ENCODE measurements at places on chromosomes 11 and 22.

DNA sequence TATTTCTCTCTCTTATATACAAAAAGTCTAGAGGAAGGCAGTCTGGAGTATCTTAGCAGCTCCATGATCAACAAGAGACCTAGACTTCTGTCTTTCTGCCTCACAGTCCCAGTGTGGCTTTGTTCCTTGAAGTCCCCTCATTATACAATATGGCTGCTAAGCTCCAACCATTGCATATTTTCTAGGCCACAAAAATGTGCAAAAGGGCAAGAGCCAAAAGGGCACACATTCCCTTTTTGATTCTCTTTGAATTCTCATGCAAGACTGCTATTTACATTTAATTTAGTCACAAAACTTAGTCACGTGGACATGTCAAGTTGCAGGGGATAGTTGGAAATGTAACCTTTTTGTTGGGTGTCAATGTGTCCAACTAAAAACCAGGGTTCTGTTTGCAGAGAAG, 64.2 kb upstream of the OLFML1 start:
- no peak for DNase-seq

- no peak for DNase-seq
These were observed 252.1 kb downstream of the SBF2 start for GRCh38 chr11:10041748-10042446.

GRCh38 chr22:41198027-41198580, 7.0 kb upstream of the L3MBTL2 start:
- peak; percentile 80 for DNase-seq

DNA sequence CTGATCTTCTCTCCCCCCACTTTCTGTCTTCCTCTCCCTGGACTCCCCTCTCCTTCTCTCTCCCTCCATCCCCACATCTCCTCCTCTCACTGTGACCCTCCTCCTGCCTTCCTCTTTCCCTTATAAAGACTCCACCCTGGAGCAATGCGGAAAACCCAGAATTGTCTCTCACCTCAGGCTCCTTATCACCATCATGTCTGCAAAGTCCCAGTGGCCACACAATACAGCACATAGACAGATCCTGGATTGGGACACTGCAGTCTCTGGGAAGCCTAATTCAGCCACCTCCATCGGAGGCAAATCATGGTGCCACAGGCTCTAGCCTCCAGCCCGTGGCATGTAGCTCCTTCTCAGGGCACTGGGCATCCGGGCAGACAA, 2.7 kb downstream of the RFPL2 start:
- no peak for DNase-seq

- no peak for DNase-seq
These were observed 41.0 kb downstream of the CSF2RB start for GRCh38 chr22:36954251-36955014.

- no peak for DNase-seq
These were observed 1252.2 kb downstream of the JRKL start for GRCh38 chr11:97641988-97642387.

DNA sequence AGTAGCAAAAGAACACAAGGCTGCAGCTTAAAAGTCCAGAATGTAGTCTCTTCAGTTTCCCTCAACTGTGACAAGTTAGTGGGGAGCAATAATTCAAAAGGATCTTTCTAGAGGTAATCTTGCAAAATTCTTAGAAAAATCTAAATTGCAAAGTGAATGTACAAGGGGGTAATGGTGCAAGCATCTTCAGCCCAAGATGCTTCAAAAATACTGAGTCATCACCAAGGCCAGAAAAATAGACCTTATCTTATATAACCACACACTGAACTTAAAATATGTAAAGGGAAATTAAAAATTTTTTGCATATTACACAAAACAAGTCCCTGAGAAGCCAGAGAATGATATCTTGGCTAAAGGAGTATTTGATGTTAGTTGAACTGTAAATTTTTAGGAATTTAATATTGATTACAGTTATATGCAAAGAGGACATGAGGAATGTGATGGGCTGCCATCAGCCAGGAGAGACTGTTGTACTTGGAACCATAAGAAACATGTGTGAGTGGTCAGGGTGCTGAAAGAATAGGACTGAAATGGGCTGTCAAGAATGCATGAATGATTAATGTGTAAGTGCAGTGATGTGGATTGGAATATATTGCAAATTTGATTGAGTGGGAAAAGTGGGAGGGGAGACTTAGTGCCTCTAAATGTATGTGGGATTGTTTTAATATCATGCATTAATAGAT, 85.7 kb upstream of the LIN7C start:
- DNase-seq: no peak

GRCh38 chr11:119758291-119758690, 29.3 kb upstream of the NECTIN1 start:
- DNase-seq: no peak

DNA sequence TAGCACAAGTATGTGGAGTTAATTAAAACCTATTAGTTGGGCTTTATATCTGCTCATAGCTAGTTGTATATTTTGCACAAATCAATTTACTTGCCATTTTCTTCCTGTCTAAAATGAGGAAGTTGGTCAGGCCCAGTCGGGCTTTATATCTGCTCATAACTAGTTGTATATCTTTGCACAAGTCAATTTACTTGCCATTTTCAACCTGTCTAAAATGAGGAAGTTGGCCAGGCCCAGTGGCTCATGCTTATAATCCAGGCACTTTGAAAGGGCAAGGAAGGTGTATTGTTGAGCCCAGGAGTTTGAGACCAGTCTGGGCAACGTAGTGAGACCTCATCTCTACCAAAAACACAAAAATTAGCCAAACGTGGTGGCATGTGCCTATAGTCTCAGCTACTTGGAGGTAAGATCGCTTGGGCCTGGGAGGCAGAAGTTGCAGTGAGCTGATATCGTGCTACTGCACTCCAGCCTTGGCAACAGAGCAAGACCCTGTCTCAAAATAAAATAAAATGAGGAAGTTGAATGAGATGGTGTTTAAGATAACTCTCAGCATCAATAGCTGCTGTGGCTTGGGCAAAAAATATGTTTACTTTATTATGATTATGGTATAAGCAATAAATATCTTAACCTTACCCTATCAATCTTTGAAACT, 1558.6 kb upstream of the RAG2 start:
- no peak for DNase-seq

- DNase-seq: no peak
These were observed 105.8 kb downstream of the ARHGAP20 start for GRCh38 chr11:110606415-110606814.

GRCh38 chr11:110185121-110185591, 92.0 kb downstream of the ZC3H12C start:
- no peak for DNase-seq

DNA sequence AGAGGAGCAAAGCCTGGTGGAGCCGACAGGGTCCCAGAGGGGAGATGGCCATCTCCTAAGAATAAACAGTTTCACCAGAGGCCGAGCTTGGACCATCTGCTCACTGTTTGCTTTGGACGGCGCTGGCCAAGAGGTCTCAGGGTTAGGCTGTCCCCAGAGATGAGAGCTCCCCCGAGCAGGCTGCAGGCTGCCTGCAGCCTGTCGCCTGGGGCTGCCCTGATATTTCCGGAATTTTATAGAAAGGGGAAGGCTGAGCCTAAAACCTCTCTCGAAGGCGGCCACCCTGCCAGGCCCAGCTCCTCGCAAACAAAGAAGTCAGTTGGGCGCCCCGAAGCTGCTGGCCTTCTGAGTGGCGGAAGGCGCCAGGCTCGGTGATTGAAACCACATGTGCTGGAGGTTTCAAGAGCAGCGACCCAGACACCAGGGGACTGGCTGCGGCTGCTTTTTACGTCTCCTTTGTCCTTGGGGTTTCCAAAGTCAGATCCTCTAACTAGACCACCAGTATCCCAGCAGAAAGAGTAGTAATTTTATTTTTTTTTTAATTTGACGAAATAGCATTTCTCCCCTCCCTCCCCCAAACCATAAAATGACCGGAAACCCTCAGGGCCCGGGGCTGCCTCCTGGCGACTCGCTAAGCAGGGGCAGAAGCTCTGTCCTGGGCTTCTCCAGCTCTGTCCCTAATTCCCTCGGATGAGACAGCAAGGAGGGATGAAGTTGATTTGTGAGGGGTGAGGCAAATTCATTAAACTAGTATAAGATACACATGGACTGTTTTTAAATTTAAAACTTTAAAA, 57.4 kb downstream of the CLMP start:
- no peak for DNase-seq

- no peak for DNase-seq
These were observed 506.3 kb upstream of the RAG2 start for GRCh38 chr11:37104380-37104779.

DNA sequence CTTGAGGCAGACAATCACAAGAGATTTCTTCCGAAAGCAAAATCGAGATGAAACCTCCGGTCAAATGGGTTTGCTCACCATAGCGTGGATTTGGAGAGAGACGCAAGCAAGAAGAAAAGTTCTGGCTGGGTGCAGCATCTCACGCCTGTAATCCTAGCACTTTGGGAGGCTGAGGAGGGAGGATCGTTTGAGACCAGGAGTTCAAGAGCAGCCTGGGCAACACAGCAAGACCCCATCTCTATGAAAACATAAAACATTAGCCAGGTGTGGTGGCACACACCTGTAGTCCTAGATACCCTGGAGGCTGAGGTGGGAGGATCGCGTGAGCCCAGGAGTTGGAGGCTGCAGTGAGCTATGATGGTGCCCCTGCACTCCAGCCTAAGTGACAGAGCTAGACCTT, 24.4 kb downstream of the MN1 start:
- no peak for DNase-seq

- DNase-seq: no peak
These were observed 490.4 kb downstream of the INSC start for GRCh38 chr11:15605094-15605493.

DNA sequence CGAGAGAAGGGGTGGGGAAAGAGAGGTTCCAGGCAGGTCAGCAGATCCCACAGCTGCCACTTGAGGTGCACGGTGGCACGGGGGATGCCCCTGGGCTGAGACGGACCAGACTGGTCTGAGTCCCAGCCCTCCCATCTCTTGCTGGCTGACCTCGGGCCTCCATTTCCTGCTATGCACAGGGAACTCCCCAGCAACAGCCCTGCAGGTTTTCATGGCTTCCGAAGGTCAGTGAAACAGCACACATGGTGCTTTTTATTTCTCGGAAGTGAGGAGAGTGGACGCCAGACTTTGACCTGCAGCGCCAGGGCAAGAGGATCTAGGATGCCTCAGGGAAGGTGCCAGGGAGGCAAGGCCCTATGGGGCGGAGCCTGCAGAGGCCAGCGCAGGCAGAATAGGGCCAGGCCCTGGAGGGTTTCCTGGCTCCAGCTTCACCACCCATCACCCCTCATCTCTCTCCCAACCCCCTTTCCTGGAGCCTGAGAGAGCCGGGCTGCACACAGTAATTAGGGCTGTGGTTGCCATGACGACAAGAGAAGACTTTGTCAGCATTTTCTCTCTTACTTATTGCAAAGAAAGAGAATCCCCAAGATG, 29.5 kb downstream of the SLC22A12 start:
- DNase-seq: no peak

GRCh38 chr11:44625759-44626523, 60.5 kb downstream of the CD82 start:
- no peak for DNase-seq

- no peak for DNase-seq
These were observed 26.0 kb downstream of the SCGB1A1 start for GRCh38 chr11:62444835-62445234.

- no peak for DNase-seq
These were observed 19.9 kb downstream of the CD44 start for GRCh38 chr11:35158701-35159510.

- DNase-seq: no peak
These were observed 5.9 kb upstream of the RAC2 start for GRCh38 chr22:37249986-37250385.

DNA sequence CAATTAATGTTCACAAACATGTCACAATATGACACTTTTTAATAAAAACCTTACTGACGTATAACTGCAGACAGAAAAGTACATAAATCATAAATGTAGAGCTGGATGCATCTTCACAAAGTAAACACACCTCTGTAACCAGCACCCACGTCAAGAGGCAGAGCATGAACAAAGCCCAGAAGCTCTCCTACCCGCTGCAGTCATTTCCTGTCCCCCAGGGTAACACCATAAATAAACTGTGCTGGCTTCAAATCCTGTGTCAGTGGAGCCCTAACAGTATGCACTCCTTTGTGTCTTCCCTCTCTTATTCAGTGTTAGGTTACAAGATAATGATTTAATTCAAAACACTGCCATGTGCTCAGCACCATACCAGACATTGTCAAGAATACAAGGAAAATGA, 5.7 kb downstream of the SYT13 start:
- peak; percentile 13 for DNase-seq

- no peak for DNase-seq
These were observed 6.6 kb upstream of the PLAAT4 start for GRCh38 chr11:63530021-63530420.

DNA sequence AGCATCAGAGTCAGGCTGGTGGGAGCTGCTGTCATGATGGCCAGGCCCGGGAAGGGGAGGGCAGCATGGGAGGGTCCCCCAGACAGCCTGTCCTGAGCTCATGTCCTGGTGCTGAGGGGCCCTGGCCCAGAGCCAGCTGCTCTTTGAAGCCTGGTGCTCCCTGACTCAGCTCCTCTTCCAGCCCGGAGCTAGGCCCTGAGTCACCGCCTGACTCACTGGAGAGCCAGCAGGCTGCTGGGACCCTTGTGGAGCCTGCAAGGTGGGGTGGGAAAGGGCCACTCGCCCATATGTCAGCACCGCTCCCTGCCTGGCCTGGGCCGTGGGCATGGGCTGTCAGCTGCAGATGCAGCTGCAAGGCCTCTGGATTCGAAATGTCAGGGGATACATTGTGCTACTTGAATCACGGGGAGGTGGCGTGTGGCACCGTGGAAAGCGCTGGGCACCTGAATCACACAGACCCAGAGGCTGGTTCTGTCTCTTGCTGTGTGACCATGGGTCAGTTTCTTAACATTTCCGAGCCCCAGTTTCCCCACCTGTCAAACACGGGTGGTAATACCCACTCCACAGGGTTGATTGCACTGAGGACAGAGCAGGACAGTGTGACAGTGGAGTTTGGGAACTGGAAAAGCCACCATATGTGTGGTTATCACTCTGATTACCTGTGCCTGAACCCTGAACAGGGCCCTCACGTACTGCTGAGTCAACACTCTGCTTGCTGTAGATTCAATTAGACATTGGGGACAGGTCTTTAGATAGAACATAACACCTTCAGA, 4.4 kb downstream of the CACNA1I start:
- no peak for DNase-seq

DNA sequence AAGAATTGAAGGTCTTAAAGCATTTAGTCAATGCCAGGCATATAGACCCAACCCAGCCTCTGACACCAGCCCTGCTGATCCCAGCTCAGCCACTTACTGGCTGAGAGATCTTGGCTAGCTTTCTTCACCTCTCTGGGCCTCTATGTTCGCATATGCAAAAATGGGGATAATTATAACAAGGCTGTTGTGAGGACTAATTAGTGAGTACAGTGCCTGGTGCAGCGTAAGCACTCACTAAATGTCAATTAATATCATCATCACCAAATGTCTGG, 10.5 kb downstream of the CHST1 start:
- no peak for DNase-seq

DNA sequence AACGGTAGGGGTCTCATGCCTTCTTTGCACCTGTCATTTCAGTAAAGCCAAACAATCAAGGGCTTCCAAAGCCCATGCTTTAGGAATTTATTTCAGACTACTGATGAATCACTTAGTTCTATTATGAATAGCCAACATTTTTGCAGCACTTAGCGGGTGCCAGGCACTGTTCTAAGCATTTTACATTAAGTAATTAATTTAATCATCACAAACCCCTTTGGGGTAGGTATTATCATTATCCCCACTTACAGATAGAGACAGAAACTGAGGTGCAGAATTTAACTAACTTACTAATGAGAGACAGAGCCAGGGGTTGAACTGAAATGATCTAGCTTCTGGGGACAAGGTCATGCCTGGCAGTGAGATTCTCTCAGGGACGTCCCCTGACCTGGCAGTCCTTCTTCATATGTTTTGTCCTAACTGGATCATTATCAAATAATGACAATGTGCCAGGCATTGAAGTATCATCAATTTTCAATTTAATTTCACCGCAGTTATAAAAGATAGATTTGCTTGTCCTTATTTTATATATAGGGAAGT, 31.7 kb upstream of the NAV2 start:
- DNase-seq: no peak
